ENCODE measurements at places on chromosomes 11 and 22. TPM values are rescaled to one million over a fixed set of nuclear protein-coding genes. Genes with fewer than 3 reads are reported as not detected.

The PGA3 gene
- not detected for total RNA-seq

The SYCE3 gene
- total RNA-seq = not detected

DNA sequence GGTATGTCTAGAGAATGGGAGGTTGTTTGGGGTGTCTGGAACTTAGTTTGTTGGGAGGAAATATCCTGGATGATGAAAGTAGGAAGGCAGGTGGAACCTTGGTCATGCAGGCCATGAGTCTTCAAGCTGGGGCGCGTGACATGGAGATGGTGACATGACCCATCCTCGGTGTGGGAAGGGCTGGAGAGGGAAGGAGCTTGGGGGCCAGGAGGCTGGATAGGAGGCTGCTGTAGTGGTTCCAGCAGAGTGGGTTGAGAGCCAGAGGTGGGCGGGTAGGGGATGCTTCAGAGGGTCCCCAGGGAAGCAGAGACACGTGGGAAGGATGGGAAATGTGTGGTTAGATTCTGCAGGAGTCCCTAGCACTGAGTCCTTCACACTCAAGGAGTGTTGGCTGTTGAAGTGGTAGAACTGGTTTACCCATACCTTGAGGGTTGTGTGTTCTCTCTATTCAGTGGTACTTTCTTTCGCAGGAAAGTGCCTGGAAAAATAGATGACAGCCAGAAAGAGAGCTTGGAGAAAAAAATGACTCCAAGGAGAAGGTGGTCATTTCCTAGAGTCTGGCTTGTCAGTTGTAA lies 56.8 kb downstream of the LDLRAD3 start:
- DNase-seq = no peak

DNA sequence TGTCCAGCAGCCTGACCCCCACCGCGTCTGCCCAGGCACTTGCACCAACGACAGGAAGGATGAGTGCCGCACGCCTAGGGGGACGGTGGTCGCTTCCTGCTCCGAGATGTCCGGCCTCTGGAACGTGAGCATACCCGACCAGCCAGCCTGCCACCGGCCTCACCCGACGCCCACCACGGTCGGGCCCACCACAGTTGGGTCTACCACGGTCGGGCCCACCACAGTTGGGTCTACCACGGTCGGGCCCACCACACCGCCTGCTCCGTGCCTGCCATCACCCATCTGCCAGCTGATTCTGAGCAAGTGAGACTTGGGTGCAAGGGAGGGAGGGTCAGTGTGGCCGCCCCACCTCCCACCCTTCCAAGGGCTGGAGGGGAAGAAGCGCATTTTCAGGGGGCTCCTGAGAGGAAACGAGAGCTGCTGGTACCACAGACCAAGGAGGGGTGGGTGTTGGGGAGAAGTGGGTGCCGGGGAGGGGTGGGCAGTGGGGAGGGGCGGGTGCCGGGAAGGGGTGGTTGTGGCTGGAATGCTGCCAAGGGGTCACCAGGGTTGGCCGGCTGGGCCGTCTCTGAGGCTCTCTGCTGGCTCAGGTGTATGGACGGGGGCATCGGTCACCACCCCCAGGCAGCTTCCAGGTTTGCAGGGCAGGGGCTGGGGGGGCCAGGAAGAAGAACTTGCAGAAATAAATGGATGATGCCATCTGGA lies 27.7 kb upstream of the MUC5B start:
- peak; percentile 6 for DNase-seq

GRCh38 chr11:102680945-102681344 lies 24.6 kb downstream of the MMP27 start:
- no peak for DNase-seq

All from B cell (primary cell).